ENCODE measurements at places on chromosomes 16 and 17.
A peak's percentile ranks its signal among the peaks of the same experiment; 100 is the strongest.

DNA sequence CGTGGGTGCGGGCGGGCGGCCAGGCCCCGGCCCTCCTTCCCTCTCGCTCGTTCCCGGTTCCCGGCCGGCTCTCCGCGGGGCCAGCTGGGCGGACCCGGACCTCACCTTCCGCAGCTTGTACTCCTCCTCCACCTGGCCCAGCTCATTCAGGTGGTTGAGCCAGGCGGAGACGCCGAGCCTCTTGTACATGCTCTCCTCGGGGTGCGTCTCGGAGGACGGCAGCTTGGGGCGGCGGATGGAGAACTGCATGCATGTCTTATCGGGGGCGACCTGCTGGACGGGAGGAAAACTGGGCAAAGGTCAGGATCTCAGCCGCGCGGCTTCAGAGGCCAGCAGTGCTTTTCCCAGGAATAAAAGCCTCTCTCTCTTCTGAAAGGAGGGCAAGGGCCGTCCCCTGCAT is 85.4 kb downstream of the TBC1D16 start:
- DNase-seq = no peak

- DNase-seq = no peak
Observed at GRCh38 chr16:23514381-23515152, 4.3 kb upstream of the GGA2 start.

DNA sequence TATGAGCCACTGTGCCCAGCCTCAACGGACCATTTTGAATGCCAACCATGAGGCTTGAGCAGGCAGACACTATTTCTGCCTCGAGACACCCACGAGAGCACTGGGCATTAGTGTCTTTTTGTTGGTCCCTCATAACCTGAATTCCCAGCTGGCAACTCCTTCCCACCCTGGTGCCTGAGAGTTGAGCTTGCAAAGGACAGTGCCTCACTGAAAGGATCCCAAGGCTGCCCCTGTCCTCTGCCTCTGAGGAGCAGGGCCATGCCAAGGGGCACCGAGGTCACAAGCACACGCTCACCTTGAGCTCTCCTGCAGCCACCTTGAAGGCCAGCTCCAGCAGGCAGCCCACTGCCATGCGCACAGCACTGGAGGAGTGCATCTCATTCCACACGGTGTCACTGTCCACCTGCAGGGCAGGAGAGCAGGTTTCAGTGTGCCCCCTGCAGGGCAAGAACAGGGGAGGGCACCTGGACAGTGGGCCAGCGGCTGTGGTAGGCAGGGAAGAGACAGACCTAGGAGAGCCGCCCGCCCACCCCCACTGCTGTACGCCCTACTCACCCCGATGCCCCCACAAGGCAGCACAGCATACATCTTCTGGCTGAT is 12.8 kb downstream of the G6PC3 start:
- DNase-seq = no peak

DNA sequence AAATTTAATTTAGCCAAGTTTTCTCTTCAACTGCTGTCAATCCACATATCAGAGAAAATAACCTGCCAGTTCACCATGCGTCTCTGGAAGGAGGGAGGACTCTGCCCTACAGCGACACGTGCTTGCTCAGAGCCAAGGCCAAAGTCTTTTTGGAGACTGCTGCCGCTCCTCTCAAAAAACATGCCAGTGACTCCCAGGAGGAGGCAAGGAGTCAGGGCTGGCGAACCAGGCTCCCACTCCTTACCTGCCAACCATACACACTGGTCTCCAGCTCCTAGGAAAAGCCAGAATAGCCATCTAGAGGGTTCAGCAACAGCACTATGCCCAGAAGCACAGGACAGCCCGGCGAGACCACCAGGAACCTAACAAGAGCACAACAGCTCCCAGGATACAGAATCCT is 73.0 kb downstream of the ANKRD11 start:
- no peak for DNase-seq

GRCh38 chr17:66893382-66893781 is 58.5 kb downstream of the CACNG5 start:
- peak; percentile 13 for DNase-seq

DNA sequence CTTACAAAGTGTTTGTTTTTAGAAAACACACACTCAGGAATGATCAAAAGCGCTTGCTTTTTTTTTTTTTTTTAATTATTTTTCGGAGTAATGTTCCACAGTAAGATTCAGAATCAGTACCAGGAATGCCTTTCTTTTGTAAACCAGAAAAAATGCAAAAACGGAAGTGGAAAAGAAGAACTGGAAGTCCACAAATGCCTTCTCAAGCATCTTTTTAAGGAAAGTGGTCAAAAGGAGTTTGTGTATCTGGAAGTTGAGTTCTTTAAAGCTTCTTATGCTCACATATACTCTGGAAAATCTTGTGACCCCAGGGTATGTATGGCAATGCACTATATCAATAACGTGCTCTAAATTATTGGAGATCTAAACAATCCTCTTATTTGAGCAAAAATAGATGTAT is 126.0 kb downstream of the ABCA8 start:
- DNase-seq = no peak

- peak; percentile 67 for DNase-seq
Observed at GRCh38 chr17:17300624-17301568, 2.3 kb upstream of the NT5M start.

- DNase-seq = no peak
Observed at GRCh38 chr17:17636272-17636885, 44.9 kb upstream of the PEMT start.

GRCh38 chr17:13996748-13997147 is 72.6 kb upstream of the COX10 start:
- peak; percentile 81 for DNase-seq

All from EH (cell line).